ENCODE measurements at places on chromosomes 16 and 17.

GRCh38 chr17:10130677-10131076, 67.7 kb downstream of the GAS7 start:
- no peak for DNase-seq

DNA sequence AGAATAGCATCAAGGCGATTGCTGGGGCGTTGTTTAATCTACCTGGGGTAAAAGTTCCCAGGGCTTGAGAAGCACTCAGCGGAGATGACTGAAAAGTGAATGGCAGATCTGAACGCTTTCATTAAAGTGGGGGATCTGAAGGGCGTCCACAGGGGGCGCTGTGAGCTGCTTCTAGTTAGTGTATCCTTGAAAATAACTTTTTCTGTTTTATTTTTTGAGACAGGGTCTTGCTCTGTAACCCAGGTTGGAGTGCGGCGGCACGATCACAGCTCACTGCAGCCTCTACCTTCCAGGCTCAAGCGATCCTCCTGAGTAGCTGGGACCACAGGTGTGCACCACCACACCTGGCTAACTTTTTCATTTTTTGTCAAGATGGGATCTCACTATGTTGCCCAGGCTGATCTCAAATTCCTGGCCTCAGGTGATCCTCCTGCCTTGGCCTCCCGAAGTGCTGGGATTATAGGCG, 360.4 kb downstream of the SEC14L1 start:
- DNase-seq, result peak; percentile 38

DNA sequence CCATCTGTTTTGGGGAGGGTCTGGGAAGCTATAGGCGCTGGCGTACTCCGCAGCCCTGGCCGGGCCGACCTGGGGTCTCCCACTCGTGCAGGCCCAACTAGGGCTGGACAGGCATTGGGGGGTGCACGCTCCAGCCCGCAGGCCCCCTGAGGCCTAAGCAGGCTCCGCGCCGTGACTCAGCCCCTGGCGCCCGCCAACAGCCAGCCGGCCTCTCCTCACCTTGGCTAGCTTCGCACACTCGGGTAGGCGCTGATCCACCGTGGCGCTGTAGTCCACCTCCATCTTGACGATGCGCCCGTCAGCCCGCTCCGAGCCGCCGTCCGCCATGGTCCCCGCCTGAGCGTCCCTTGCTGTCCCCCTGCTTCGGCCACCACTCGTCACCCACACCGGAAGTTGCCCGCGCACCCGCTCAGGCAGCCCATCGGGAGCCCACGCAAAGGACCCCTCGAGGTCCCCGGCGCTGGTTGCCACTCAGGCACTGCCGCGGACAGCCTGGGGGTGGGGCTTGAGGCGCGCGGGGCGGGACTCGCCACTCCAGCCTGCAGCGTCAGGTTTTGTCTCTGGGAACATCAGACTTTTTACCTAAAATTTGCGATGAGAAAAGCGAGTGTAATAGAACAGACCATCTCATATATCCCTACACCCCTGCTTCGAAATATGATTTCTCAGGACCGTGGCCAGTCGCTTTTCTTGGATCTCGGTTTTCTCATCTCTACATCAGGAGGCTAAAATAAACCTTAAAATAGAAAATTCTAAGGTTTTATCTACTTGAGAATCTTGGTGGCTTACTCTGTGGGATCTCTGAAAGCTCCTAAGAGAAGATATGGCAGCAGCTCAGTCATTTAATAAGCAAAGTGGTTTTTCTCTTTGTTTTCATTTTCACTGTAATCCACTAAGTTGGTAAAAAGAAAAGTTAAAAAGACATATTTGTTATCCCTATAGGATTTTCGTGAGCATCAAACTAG, at the start of gene PSMD12:
PSMD12 (minus strand) TSS at position 385 of the 965 bp plus-strand sequence; CDS start at position 327, 58 bp downstream.
- DNase-seq, result peak; percentile 95

DNA sequence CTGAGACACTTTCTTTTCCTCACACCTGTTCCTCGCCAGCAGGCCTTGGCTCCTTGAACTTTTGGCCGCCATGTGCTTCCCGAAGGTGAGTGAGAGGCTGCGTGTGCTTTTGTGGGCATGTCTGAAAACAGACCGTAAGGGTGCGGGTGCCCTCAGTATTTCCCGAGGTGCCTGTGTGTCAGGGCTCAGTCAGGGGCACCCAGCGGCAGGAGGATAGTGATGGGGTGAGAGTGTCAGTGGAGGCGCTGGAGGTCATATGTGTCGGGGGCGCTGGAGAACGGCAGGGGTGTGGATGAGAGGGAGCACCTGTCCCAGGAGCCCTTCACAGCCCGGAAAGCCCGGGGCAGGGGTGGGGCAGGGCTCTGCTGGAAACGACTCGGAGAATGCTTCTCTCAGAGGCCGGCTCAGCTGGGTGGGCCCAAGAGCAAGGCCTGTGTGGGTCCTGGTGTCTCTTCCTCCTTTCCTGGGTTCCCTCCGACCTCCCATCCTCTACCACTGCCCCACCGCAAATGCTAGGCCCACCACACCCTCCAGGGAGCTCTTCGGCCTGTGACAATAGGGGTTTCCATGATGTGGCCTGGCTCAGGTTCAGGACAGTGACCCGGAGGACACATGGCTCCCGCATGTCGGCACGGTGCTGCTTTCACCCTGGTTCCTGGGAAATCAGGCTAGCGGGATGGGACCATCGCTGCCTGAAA, 451 bp downstream of the IL32 start:
- DNase-seq, result no peak

GRCh38 chr17:66637491-66637890, 197.4 kb upstream of the CACNG5 start:
- no peak for DNase-seq

- no peak for DNase-seq
Observed at GRCh38 chr16:59535298-59535697, 801.2 kb upstream of the GOT2 start.

GRCh38 chr17:40097931-40098845, 2.2 kb downstream of the NR1D1 start:
- no peak for DNase-seq

GRCh38 chr16:52851211-52851740, 201.4 kb downstream of the CHD9NB start:
- no peak for DNase-seq

GRCh38 chr17:65925606-65926307, 266.2 kb downstream of the CEP112 start:
- no peak for DNase-seq
